ENCODE measurements at places on chromosomes 1 and 21.

- no peak for DNase-seq
Measured at GRCh38 chr21:35475762-35476161, 426.7 kb upstream of the RUNX1 start.

GRCh38 chr1:55974714-55975441 lies 604.5 kb downstream of the PLPP3 start:
- DNase-seq = no peak

GRCh38 chr21:44360159-44360558 lies 6.7 kb downstream of the TRPM2 start:
- no peak for DNase-seq

- no peak for DNase-seq
Measured at GRCh38 chr1:24202987-24203386, 15.9 kb upstream of the IFNLR1 start.

GRCh38 chr1:152743371-152744145 lies 14.3 kb upstream of the KPRP start:
- DNase-seq = no peak

DNA sequence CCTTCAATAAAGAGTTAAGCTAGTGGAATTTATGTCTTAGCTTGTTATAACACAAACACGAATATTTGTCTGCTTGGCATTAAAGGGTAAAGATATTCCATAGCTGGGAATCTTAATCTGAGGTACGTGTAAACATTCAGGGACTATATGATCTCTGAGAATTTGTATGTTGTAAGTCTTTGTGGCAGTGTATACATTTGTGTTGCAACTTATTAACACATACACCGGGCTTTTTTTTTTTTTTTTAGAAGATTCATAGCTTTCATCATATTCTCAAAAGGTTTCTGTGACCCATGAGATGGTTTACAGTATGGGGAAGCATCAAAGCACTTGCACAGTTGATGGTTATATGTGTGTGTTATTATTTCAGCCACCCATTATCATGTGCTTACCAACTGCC lies 3.0 kb downstream of the GGPS1 start:
- DNase-seq = no peak

DNA sequence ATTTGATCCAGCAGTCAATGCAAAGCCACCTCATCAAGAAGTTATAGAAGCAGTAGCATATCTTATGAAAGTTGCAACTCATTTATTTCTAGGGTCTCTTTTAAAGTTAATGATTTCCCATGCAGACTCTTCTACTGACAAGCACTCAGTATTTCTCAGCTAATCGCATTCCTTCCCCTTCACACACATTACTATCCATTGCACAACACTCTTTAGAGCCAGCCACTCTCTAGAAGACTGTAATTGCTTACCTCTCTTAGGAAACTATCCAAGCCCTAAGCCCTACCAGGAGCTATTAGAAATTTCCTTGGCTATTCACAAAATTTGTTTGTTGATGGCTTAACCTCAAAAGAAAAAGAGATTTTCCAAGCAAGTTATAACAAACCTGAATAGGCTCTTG lies 106.0 kb downstream of the ADAMTS1 start:
- no peak for DNase-seq

DNA sequence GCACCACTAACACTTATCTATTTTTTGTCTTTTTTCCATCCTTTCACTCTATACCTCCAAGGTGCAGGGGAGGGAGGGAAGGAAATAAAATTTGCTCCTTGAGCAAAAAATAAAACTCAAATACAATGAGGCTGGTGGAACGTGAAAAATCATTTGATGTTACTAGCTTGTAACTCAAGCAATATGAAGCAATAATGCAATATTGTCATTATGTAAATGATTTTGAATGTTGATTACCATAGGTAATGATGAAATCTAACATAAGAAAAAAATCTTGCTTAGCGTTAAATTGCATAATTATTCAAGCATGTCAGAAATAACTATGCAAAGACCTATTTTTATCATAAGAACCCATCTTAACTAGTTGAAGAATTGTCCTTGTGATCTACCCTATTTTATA lies 277.7 kb downstream of the KCTD3 start:
- no peak for DNase-seq

- DNase-seq = no peak
Measured at GRCh38 chr1:110508028-110508940, 10.7 kb downstream of the KCNA10 start.

GRCh38 chr21:41920476-41920875 lies 33.3 kb downstream of the C2CD2 start:
- DNase-seq = no peak

GRCh38 chr21:46564391-46564790 lies 40.5 kb downstream of the S100B start:
- no peak for DNase-seq

GRCh38 chr21:45920824-45921600 lies 60.6 kb upstream of the COL6A1 start:
- no peak for DNase-seq

- DNase-seq = no peak
Measured at GRCh38 chr1:230158415-230159291, 91.6 kb downstream of the GALNT2 start.

- peak; percentile 60 for DNase-seq
Measured at GRCh38 chr1:25562101-25562927, 18.9 kb downstream of the LDLRAP1 start.

- DNase-seq = no peak
Measured at GRCh38 chr1:64327119-64327518, 123.7 kb downstream of the UBE2U start.

- no peak for DNase-seq
Measured at GRCh38 chr1:115088871-115089419, 358 bp downstream of the TSPAN2 start.

DNA sequence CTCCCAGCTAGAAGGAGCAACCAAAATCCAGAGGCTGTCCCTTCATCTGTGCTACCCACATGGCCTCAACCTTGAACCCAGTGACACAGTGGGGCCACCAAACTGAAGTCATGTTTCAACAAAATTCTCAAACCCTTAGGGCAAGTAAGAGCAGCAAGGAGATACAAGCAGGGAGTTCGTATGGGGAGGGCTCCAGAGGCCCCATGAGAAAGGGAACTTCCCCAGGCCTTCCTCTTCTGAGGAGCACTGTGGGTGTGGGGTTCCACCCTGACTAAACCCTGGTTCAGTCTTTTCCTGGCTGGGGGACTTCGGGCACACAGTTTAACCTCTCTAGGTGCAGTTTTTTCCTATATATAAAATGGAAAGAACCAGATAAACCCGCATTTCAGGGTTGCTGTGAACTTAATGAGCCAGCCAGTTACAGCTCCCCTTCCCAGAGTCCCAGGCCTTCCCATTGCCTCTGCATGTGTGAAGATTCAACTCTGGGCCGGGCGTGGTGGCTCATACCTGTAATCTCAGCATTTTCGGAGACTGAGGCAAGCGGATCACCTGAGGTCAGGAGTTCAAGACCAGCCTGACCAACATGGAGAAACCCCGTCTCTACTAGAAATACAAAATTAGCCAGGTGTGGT lies 8.0 kb upstream of the THEMIS2 start:
- DNase-seq = no peak

DNA sequence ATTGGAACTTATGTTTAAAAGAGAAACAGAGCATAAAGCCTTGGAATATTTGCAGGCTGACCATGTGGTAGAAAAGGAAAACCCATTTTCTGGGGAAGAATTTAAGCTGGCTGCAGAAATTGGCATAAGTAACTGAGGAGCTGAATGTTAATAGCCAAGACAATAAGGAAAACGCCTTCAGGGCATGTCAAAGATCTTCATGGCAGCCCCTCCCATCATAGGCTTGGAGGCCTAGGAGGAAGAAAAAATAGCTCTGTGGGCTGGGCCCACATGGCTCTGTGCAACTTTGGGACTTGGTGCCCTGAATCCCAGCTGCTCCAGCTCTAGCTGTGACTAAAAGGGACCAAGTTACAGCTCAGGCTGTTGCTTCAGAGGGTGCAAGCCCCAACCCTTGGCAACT lies 51.5 kb downstream of the CTH start:
- no peak for DNase-seq

- no peak for DNase-seq
Measured at GRCh38 chr1:20153000-20153418, 13.9 kb downstream of the PLA2G2F start.
